ENCODE measurements at places on chromosomes 7 and 10.
A peak's percentile ranks its signal among the peaks of the same experiment; 100 is the strongest.

DNA sequence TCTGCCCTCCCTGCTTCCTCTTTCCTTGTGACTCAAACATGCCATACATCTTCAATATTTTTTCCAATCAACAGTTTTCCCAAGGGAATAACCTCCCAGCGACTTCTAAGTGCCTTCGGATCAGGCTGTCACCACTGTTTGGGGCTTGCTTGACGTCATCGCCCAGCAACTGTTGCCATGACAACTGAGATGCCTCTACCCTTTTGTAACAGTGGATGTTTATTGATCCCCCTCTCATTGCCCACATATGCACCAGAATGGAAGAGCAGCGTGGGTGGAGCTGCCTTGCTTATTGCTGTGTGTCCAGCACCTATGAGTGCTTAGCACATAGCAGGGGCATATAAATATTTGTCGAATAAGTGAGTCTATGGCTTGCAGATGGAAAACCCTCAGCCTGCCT, 14.4 kb downstream of the FFAR4 start:
- DNase-seq: peak; percentile 59

DNA sequence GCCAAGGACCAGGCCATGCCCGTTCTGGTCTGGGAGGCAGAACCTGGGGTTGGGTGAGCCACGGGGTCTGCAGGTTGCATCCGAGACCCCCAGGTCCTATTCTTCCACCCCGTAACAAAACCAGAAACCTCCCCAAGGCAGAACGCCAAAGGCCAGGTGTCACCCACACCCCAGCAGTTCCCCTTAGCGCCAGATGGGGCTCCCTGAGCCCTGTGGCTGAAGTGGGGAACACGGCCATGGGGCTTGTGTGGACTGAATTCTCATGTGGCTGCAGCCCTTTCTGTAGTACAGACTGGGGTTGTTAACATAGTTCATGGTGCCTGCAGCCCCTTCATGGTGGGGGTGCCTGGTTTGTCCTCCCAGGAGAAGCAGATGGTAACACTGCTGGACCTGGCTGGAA, 10.2 kb downstream of the BRI3 start:
- DNase-seq: no peak

- no peak for DNase-seq
Measured at GRCh38 chr7:124813994-124814798, 48.6 kb upstream of the GPR37 start.

- no peak for DNase-seq
Measured at GRCh38 chr7:4000139-4000538, 682.0 kb upstream of the FOXK1 start.

- DNase-seq: no peak
Measured at GRCh38 chr7:104175361-104175984, 32.3 kb downstream of the ORC5 start.

DNA sequence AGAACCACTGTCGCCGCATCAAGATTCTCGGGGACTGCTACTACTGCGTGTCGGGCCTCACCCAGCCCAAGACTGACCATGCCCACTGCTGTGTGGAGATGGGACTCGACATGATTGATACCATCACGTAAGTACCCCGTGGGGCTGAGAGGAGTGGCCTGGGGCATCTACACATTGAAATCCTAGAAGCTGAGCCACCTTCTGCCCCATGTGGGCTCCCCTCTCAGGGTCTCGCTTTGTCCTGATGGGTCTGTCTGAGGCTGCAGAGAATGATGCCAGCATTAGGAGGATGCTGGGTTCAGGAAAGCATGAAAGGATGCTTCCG, 74.5 kb downstream of the ADCY1 start:
- no peak for DNase-seq

GRCh38 chr10:49625411-49625810, 11.6 kb downstream of the CHAT start:
- DNase-seq: no peak

GRCh38 chr7:104524853-104525252, 196.4 kb downstream of the LHFPL3 start:
- DNase-seq: no peak

- no peak for DNase-seq
Measured at GRCh38 chr10:51367127-51367526, 292.8 kb downstream of the PRKG1 start.

All from M059J (cell line).